ENCODE measurements at places on chromosomes 11 and 22.

- DNase-seq = no peak
These were observed 81.0 kb upstream of the CTSC start for GRCh38 chr11:88418508-88418907.

DNA sequence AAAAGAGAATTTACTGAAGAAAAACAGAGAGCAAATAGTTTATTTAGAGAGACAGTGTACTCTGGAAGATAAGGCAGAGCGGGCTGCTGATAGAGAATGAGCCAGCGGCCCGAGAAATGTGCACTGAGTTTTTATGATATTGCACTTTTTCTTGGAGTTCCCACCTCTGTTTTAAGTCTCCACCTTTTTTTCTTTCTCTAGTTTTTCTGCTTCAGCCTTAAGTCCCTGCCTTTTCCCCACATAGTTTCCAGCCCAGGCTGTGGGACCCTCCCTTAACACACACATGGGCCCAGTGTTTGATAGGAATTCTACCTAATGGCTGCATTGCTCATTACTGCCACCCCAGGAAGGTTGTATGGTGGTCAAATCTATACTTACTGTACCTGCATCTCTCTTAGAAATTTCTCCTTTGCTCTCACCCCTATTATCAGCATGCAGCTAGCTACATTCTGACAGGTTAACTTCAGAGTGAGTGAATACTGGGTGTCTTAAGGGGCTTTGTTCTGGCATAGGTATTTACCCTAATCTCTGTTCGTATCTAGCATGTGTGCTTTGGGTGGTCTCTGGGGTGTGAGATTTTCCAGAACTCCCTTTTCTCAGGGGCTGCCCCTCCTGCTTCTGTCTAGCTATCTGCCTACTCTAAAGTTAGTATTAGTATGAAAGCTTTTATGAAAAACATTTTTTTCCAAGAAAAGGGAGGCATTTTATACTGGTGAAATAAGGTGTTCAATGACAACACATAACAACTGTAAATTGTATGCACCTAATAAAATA, 127.3 kb upstream of the TOP3B start:
- DNase-seq = no peak

- no peak for DNase-seq
These were observed 141.4 kb upstream of the E2F8 start for GRCh38 chr11:19382131-19382611.

- DNase-seq = no peak
These were observed 237.8 kb upstream of the KIRREL3 start for GRCh38 chr11:127238321-127238720.

- DNase-seq = no peak
These were observed 4.3 kb downstream of the SCUBE1 start for GRCh38 chr22:43338766-43339345.

DNA sequence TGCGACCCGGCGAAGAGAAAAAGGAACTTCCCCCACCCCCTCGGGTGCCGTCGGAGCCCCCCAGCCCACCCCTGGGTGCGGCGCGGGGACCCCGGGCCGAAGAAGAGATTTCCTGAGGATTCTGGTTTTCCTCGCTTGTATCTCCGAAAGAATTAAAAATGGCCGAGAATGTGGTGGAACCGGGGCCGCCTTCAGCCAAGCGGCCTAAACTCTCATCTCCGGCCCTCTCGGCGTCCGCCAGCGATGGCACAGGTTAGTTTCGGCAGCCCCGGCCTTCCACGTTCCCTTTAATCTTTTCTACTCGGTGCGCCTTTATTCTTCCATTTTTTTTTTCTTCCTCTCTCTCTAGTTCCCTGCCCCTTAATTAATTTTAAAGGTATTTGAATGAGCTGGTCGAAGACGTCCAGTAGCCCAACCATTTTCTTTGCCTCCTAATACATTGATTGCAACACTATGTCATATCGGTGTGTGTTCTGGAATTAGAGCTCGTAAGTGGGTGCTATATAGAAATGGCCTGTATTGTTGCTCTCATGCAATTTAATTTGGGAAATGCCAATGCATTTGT, 537 bp downstream of the EP300 start:
- DNase-seq = no peak

DNA sequence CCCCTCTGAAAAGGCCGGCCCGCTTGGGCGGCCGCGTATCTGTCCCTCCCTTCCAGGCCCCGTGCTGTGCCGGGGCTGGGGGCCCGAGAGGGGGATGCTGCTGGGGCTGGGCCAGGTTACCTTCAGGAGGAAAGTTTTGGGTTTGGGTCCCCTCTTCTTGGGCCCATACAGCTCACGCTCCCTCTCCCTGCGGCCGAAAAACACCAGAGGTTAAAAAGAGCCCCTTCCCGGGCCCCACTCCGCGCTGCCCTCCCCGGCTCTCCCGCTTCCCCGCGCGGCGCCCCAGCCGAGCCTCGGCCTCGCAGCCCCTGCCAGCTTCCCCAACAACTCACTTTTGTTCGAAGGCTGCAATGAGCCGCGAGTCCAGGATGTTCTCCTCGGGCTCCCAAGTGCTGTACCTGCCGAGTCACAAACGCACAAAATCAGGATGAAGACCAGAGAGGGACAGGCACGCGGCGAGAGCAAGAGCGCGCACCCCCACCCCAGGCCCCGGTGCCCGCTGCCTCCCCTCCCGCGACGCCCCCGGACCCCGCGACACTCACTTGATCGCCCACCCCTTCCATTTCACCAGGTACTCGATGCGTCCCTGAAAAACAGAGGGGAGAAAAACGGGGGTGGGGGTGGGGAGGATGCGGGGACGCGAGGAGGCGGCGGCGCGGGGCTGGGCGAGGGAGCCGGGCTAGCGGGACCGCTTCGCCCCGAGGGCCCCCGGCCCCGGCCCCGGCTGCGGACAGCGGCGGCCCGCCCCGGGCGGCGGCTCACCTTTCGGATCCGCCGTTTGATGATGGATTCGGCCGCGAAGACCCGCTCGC, 450 bp downstream of the CBX6 start:
- no peak for DNase-seq

DNA sequence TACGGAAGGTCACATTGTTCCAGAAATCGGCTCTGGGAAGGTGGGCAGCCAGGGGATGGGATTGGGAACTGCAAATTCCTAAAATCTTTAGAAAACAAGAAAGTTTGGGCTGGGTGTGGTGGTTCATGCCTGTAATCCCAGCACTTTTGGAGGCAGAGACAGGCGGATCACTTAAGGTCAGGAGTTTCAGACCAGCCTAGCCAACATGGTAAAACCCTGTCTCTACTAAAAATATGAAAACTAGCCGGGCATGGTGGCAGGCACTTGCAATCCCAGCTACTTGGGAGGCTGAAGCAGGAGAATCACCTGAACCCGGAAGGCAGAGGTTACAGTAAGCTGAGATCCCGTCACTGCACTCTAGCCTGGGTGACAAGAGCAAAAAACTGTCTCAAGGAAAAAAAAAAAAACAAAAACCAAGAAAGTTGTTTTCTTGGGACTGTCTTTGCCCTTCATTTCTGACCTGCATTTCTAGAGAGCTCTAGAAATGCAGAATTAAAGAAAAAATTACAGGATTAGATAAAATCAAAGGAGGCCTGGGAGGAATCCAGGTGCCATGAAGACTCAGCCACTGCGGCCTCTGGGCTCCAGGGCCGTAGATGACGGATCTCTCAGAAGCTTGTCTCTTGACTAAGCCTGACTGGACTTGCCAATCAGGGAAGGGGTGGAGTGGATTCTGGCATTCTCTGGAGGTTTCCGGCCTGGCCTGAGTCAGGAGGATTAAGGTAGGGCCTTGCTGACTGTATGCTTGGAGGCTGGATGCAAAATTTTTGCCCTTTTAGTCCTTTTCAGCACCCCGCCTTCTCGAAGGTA, 5.3 kb upstream of the MALAT1 start:
- DNase-seq = no peak

GRCh38 chr11:11471201-11471600, 118.2 kb upstream of the CSNK2A3 start:
- no peak for DNase-seq

- no peak for DNase-seq
These were observed 119.0 kb downstream of the LDLRAD3 start for GRCh38 chr11:36062796-36063365.

DNA sequence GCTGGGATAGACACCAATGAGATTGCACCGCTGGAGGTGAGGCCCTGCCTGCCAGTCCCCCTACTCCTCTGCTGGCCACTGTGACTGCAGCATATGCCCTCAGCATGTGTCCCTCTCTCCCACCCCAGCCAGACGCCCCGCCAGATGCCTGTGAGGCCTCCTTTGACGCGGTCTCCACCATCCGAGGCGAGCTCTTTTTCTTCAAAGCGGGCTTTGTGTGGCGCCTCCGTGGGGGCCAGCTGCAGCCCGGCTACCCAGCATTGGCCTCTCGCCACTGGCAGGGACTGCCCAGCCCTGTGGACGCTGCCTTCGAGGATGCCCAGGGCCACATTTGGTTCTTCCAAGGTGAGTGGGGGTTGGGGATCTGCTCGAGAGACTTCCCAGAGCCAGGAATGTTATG, 5.7 kb upstream of the SMARCB1 start:
- DNase-seq = no peak

DNA sequence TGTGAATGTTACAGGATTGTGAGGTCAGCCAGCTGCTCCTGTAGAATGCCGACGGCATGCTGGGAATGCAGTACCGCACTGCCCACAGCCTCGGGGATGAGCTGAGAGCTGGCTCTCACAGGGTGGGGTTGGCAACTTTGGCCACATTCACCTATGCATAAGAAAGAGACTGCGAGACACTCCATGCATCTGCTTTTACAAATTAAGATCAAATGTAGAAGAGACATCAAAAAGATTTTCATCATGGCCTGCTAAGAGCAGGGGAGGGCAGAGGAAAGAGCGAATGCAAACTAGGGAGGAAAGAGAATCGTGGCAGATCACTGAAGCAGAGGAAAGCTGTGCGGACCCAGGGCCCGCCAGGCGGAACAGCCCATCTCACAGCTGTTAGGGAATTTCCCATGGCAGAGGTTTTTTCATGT, 49.8 kb upstream of the SPATA19 start:
- no peak for DNase-seq

GRCh38 chr11:33475993-33476392, 218.8 kb downstream of the HIPK3 start:
- no peak for DNase-seq

DNA sequence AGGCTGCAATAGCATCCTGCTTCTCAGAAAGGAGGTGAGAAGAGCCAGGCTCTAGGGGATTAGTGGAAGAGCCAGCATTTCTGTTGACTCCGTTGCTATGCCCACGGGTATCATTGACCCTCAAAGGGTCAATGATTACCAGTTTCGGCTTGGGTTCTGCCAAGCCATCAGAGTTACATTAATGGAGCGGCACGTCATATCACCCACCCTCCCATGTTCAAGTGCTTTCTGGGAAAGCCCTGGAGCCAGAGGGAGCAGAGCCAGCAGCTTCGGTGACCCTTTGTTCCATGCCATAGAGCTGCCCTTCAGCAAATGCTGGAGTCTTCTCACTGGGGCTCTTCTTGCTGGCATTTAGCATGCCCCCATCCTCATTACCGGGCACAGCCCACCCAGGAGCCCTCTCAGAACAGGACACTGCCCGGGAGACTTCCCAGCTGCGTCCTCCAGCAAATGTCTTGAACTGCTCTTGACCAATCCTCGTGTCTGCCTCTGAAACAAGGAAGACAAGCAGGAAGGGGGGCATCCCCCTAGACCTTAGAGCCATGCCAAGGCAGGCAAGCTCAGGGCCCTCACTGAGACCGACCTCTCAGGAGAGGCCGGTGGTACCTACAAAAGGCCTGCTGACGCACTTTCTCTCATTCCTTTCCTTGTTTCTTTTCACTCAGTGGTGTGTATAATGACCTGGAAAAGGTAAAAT, 14.6 kb downstream of the KCNJ1 start:
- DNase-seq = no peak

DNA sequence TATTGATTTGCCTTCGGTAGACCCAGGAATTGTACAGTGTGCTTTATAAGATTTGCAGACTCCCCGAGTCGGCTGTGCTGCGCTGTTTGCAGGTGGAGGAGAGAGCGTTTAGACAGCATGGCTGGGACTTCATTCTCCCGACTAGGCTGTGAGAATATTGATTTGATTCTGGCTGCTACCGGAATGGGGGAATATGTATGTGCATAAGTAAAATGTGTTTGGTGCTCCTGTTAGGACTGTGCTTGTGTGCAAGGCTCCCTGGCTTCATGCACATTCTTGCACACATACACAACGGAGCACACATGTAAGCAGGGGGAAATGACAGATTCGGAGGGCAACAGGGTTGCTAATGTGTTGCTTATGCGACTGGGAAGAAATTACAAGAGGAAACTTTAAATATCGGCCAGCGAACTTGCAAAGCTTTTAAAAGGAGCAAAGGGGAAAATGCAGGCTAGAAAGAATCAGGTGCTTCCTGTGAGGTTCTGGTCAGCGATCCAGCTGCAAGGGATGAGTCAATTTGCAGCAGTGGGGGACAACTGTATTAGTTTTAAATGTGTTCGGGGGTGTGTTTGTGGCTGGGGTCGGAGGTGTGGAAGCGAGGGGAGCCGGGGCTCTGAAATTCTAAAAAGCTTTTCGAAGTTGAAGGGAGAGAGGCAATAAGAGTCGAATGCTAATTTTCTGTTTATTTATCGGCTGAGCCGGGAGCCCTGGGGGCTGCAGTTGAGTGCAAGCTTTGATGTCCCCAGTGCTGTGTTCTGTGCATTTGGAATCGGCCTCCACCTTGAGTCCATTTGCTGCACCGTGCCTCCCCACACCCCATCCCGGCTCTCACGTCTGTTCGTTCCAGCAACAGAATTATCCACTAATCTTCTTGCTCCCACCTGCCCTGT, 731 bp downstream of the NTM start:
- DNase-seq = no peak

DNA sequence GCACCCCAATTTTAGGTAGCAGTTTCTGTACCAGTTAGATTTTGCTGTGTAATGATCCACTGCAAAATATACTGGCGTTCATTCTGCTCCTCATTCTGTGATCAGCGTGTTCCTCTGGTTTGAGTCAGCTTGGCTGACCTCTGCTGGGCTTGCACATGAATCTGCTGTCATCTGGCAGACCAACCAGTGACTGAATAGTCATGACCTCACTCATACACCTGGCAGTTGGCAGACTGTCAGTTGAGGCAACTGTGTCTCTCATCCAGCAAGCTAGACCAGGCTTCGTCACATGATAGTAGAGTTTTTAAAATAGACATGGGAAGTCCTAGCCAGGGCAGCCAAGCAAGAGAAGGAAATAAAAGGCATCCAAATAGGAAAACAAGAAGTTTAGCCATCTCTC, 316.3 kb upstream of the LARGE1 start:
- no peak for DNase-seq

GRCh38 chr11:13110929-13111812, 102.1 kb downstream of the RASSF10 start:
- DNase-seq = no peak

- no peak for DNase-seq
These were observed 94.8 kb upstream of the SESN3 start for GRCh38 chr11:95325777-95326258.

- no peak for DNase-seq
These were observed 1.9 kb downstream of the GRK3 start for GRCh38 chr22:25566186-25566897.

DNA sequence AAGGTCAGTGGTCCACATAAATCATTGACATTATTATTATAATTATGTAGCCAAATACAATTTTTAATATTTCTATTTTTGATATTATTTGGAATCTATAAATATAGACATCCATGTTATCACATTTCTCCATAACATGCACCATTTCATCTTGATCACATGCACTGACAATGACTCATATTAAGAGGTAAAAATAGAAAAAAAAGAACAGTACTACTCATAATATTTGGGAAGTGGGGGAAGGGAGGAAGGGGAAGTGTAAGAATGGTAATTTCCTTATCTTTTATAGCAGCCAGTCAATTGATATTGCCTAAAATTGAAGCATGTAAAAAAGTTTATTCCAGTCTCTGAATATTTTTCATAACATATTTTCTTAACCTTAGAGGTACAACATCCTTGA, 72.3 kb downstream of the ADM start:
- no peak for DNase-seq

- no peak for DNase-seq
These were observed 7.0 kb downstream of the WNT7B start for GRCh38 chr22:45969801-45970470.

GRCh38 chr11:57309106-57310059, 15.4 kb downstream of the TNKS1BP1 start:
- no peak for DNase-seq

Measured in stimulated activated CD4-positive, alpha-beta T cell treated with anti-CD3 and anti-CD28 coated beads, Interleukin-15, amount 100 ng/mL, for 1 hour (primary cell).